A549 (cell line): ENCODE measurements at places on chromosomes 13 and 19.

DNA sequence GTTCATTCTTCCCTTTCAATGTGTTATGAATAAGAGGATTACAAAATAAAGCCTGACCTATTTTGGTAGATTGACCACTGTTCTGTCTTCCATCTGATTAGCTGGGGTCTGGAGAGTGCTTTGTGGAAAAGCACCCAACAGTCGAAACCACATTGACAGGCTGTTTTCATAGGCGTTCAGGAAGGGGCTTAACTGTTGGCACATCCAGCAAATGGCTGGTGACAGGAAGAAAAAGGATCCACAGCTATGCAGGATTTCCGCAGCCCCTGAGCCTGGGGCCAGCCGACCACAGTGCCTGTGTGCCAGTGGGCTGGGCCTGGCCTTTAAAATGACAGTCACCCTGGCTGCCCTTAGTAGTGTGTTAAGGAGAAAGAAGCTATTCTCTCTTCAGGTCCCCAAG, 113.3 kb downstream of the SIPA1L3 start:
- DNase-seq: no peak

- DNase-seq: no peak
Measured at GRCh38 chr13:41561170-41561569, 103.8 kb downstream of the RGCC start.

- DNase-seq: no peak
Measured at GRCh38 chr19:35211545-35212230, 16.9 kb downstream of the FAM187B start.

DNA sequence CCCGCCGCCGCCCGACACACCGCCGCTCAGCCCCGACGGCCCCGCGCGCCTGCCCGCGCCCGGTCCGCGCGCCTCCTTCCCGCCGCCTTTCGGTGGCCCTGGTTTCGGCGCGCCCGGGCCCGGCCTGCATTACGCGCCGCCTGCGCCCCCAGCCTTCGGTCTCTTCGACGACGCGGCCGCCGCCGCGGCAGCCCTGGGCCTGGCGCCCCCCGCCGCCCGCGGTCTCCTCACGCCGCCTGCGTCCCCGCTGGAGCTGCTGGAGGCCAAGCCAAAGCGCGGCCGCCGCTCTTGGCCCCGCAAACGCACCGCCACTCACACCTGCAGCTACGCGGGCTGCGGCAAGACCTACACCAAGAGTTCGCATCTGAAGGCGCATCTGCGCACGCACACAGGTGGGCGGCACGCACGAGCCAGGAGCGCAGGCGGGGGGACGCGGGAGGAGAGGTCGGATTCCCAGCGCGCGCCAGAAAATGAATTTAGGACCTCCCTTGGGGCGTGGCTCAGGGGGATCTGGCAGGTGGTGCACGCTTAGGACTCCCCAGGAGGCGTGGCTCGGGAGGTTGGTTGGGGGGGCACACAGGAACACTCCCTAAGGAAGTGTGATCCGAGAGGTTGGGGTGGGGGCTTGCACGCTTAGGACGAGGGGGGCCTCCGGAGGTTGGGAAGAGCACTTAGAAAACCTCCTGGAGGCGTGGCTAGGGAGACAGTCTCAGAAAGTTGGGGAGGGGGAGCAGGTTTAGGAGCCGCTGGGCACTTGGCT, 1.2 kb downstream of the KLF2 start:
- DNase-seq: peak; percentile 43

DNA sequence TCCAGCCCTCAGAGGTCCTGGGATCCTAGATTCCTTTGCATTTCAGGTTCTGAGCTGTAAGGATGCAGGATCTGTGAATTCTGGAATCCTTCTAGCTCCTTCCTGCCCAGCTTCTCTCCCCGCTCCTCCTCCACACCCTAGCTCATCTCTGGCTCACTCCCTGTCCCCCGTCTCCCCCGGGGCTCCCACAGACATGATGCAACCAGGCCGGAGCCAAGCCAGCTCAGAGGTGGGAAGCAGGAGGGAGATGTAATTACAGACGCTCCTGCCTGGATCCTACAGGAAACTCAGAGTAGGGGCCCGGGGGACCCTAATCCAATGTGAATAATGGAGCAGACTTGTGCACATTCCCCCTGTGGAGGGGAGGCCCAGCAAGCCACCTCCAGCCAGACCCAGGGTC, 4.5 kb downstream of the GNG8 start:
- no peak for DNase-seq

GRCh38 chr19:58212336-58213074, 16.2 kb upstream of the ZNF544 start:
- peak; percentile 56 for DNase-seq

DNA sequence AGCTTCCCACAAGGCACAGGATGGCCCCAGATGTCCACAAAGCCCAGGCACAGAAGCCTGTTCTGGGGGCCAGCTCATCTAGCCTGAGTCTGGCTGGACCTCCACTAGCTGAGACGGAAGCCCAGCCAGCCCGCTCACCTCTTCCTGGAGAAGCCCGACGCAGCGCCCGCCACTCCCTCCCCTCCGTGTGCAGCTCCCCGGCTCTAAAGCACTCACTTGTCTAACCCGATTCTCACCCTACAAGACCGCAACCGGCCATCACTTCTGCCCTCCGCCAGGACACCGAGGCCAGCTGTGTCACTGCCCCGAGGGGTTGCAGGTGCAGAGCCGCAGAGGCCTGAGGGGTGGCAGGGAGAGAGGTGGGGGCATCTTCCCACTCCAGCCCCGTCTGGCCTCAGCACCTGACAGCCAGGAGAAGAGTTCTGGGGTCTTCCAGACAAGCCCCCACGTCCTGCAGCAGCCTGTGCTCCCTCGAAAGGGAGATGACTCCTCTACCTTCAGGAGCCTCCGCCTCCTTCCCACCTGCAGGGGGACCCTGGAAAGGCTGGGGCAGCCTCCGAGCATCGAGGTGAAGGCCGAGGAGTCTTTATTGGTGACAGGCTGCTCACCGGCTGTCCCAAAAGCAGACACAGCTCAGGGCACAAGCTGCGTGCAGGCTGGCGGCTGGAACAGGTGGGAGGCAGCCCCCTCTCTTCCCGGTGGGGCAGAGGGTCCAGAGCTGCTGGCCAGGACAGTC, 5.9 kb upstream of the DIRAS1 start:
- no peak for DNase-seq

DNA sequence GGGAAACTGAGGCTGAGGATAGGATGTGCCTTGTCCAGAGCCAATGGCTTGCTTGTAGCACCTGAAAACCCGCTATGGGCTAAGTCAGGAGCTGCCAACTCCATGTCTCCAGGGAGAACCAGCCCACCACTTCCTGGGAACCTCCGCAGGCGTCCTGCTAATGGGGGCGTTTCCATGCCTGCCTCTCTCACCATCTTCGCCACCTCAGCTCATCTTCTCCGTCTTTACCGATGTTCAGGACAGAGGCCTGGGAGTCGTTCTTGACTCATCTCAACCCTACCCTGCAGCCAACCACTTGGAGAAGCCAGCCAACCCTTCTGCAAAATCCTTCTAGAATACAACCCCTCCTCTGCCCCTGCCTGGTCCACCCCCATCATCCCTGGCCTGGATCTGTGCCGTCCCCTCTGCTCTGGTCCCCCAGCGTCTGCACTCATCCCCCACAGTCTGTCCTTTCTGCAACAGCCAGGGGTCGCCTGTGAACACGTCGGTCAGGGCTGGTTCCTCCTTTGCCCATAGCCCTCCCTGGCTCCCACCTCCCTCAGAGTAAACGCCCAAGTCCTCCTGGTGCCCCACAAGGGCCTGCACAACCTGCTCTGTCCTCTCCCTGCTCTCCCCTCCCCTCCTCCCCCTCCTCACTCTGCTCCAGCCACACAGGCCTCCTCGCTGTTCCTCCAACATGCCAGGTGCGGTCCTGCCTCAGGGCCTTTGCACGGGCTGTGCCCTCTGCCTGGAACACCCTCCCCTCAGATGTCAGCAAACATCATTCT, 31.0 kb downstream of the PTPRS start:
- DNase-seq: no peak

DNA sequence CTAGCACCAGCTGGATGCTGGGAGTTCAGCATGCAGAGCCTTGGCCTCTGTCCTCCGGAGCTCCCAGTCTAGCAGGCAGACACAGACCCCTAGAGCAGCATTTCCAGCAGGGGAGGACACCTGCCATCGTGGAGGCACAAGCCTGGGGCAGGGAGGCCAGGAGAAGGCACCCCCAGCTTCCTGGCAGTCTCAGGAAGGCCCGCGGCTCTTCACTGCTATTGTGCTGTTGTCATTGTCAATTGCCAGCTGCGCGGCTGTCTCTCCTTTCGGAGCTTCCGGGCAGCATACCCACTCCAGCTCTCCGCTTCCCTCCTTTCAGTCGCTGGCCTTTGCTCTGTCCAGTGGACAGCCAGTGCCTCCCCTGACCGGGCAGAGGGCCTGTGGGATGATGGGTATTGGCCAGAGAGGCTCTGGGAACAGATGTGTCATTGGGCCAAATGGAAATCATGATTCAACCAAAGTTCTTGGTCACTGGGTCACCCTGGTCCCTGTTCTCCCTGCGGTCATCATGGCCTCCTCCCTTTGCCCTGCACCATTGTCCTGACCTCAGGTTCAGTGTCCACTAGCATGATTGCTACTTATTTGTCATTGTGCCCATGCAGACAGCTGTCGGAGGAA, 93.0 kb downstream of the SLC7A1 start:
- no peak for DNase-seq

- peak; percentile 92 for DNase-seq
Measured at GRCh38 chr19:43784241-43784980, 3.6 kb upstream of the KCNN4 start.

GRCh38 chr19:39558624-39559117, 18.7 kb upstream of the EID2 start:
- DNase-seq: no peak

- DNase-seq: no peak
Measured at GRCh38 chr19:13634658-13635057, 128.4 kb upstream of the CACNA1A start.

- peak; percentile 99 for DNase-seq
Measured at GRCh38 chr19:41951686-41952172, 7.4 kb downstream of the RABAC1 start.

GRCh38 chr13:34039678-34040077, 221.7 kb downstream of the RFC3 start:
- no peak for DNase-seq

DNA sequence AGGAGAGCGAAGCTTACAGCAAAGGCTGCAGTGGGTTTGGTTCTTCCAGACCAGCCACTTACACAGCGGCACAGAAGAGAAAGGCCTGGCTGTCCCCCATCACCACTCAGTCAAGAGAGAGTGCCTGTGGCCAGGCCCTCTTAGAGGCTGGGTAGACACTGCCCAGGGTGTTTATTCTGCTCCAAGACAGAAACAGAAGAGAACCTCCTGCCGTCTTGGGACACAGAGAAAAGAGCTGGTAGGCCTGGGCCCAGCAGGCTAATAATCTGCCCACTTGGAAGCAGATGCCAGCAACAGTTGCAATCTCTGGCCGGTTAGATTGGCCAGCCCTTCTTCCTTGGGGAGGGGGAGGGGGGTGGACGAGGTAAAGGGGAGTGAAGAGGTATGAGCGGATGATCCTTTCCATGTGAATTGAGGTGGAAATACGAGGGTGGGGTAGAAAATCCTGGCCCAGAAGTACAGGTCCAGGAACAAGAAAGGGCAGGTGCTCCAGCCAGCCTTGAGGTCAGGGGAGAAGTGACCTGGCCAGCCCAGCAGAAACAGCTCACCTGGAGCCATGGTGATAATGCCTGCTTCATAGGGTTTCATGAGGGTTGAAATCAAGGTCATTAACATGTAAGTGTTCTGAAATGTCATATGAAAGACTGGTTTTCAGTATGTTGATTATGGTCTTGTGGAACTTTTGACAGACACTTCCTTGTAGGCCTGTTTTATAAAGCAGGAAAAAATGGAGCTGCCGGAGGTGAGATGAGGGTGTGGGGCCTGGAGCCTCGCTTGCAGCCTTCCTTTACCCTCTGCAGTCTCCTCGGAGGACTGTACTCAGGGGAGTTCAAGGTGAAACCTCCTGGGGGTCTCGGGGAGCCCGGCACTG, 116.9 kb downstream of the SIPA1L3 start:
- DNase-seq: no peak

- DNase-seq: no peak
Measured at GRCh38 chr19:35161434-35161743, 6.9 kb downstream of the FXYD5 start.

DNA sequence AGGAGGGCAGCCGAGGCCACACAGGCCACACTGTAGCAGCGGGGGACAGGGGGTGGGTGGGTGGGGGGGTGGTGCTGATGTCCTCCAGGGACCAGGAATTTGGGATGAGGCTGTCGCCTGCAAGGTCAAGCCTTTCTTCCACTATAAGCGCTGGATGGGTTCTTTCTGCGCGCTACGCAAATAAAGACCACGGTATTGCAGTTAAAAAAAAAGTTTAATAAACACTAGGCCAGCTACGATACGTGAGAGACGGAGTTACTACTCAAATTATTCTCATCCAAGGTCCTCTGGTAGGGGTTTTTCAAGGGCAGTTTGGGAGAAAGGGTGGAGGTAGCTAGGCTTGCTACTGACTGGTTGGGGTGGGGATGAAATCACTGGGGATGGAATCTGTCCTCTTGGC, 508 bp upstream of the ZNF44 start:
- no peak for DNase-seq

- DNase-seq: no peak
Measured at GRCh38 chr19:36245210-36246005, 30.5 kb downstream of the ZNF146 start.

- no peak for DNase-seq
Measured at GRCh38 chr13:43877766-43878165, 1.8 kb downstream of the CCDC122 start.

GRCh38 chr13:80753866-80754265, 412.9 kb upstream of the SPRY2 start:
- no peak for DNase-seq

- no peak for DNase-seq
Measured at GRCh38 chr13:30172593-30173302, 134.6 kb downstream of the KATNAL1 start.

DNA sequence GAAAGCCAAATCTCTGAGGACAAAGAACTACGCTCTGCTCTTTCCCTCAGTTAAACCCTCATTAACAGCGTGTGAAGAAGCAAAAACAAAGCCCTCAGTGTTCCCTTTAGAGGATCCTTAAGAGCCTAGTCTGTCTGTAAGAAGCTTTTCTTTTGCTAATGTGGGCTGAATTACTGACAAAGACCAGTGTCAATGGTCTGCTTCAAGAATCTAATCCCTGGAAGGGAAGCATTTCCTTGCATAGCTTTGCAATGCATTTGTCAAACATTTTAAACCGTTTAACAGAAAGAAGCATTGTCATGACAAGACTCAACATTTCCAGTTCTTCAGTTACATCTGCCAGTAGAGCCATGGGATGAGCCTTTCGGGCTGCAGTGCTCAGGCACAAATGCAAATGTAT, 64.9 kb downstream of the EDNRB start:
- no peak for DNase-seq

DNA sequence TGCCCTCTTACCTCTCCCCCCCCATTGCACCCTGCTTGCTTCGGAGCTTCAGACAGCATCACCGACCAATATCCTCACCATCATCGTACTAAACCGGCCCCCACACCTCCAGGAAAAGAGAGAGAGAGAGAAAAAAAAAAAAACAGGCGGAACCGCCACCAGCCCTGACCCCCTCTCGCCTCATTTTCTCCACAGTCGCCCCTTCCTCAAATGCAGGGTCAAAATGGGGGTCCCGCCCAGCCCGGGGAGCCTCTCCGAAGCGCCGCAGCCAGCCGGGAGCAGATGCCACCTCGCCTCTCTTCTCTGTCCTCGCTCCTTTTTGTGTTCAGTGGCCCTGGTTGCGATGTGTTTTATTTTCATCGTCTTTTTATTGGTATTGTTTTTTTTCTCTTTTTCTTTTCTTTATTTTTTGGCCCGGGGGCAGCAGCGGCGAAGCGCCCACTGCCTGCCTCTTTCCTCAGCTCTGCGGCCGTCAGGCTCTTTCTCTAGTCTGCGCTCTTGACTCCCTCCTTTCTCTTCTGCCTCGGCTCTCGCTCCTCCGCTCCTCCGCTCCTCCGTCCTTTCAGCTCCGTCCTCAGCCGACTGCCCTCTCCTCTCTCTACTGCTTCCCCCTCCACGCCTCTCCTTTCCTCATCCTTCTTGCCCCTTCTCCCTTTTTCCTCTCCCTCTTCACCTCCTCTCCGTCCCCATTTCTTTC, 41.4 kb downstream of the DEDD2 start:
- DNase-seq: peak; percentile 69
